ENCODE measurements at places on chromosomes 13 and 19. TPM values are rescaled to one million over a fixed set of nuclear protein-coding genes. Genes with fewer than 3 reads are reported as not detected.
A peak's percentile ranks its signal among the peaks of the same experiment; 100 is the strongest.

DNA sequence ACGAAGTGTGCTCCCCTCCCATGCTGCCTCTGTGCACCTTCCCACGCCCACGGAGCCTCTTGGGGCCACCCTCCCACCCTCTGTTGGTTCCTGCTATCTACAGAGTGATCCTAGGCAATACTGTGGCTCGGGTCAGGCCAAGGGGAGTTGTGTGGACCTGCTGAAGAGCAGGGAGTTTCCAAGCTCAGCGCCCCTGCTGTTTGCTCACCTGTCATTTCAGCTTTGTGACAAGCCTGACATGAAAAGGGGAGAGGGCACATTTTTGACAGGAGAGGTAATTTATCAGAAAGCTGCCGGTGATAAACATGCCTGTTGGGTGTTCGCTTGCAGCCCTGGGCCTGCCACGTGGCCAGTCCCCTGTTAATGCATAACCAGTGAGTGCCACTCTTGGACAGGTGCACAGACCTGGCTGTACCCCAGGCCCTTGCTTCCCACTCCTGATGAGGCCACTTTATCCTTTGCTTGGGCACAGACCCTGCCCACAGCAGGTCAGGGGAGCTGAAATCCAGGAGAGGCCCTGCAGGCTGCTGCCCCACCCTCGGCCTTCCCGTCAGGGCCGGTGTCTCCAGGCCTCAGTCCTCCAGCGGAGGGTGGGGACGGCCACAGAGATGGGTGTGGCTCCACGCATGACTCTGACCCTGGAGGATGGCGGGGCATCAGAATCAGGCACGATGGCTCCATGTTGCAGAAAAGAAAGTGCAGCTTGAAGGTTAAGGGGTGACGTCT is 201.5 kb upstream of the GPR12 start:
- H3K4me3 ChIP-seq: no peak overlapping the region
- no peaks in the 10 kb centered on the region for H3K36me3 ChIP-seq
- no peak overlapping the region for H3K27ac ChIP-seq
- peaks cover 2% of the 10 kb centered on the region for H3K27me3 ChIP-seq
- no peak for DNase-seq
- no peaks in the 10 kb centered on the region for H3K4me1 ChIP-seq

DNA sequence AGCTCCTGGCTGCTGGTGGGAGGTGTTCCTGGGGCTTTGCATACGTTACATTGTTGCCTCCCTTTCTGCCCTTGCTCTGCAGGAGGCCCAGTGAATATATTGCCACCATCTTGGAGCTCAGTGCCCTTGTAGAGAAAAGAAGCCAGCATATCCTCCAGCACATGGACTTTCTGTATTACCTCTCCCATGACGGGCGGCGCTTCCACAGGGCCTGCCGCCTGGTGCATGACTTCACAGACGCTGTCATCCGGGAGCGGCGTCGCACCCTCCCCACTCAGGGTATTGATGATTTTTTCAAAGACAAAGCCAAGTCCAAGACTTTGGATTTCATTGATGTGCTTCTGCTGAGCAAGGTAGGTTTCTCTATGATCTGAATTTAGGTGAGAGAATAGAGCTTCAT is 10.5 kb downstream of the CYP4F12 start:
- DNase-seq: no peak
- H3K27me3 ChIP-seq: no peaks in the 10 kb centered on the region
- H3K4me3 ChIP-seq: no peak overlapping the region
- H3K4me1 ChIP-seq: no peaks in the 10 kb centered on the region
- no peaks in the 10 kb centered on the region for H3K36me3 ChIP-seq

DNA sequence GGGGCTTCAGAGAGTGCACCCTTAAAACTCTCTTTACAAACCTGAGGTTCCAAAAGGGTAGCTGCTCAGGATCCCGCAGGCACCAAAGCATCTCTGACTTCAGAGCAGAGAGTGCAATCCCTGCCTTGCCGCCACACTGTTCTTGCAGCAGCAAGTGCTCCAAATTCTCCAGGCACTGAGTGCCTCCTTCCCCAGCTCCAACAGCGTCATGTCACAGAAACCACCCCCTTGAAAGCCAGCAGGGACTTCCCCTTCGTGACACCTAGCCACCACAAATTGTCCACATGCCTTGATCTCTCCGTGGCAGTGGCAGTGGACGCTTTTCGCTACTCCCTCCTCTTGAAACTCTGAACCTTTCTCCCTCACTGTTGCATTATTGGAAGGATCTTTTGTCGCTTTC is 39.9 kb downstream of the MBNL2 start:
- no peak overlapping the region for H3K27ac ChIP-seq
- DNase-seq: no peak
- no peaks in the 10 kb centered on the region for H3K27me3 ChIP-seq

- no peaks in the 10 kb centered on the region for H3K27me3 ChIP-seq
- H3K27ac ChIP-seq: peak overlapping the region; percentile 87
- peak; percentile 78 for DNase-seq
- H3K4me3 ChIP-seq: peak overlapping the region; percentile 87
- peaks cover 27% of the 10 kb centered on the region for H3K36me3 ChIP-seq
- peaks cover 11% of the 10 kb centered on the region for H3K4me1 ChIP-seq
Observed at GRCh38 chr19:36973021-36973843, 57.1 kb downstream of the ZNF568 start.

DNA sequence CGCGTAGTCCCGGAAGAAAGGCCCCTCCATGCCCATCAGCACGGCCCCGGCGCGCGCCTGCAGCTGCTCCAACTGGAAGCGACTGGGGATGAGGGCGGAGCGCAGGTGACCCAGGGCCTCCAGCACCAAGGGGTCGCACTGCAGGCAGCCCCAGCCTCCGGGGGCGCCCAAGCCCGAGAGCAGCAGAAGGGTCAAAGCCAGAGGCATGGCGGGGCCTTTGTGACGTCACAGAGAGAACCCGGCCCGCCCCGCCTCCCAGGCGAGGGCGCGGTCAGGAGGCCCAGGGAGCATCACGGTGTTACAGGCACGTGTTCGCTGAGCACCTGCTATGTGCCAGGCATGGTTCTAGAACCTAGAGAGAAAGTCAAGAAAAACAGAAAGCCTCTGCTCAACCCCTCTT is at the start of gene IZUMO2:
Gene IZUMO2 (minus strand): TSS at position 294 of the 400 bp plus-strand sequence. CDS start 87 bp downstream, at position 207.
- no peaks in the 10 kb centered on the region for H3K4me1 ChIP-seq
- DNase-seq: no peak
- no peak within 1 kb of the TSS for H3K4me3 ChIP-seq
- peaks cover 1% of the 10 kb centered on the region for H3K36me3 ChIP-seq
- no peak within 1 kb of the TSS for H3K27ac ChIP-seq
- peaks cover 2% of the 10 kb centered on the region for H3K27me3 ChIP-seq

DNA sequence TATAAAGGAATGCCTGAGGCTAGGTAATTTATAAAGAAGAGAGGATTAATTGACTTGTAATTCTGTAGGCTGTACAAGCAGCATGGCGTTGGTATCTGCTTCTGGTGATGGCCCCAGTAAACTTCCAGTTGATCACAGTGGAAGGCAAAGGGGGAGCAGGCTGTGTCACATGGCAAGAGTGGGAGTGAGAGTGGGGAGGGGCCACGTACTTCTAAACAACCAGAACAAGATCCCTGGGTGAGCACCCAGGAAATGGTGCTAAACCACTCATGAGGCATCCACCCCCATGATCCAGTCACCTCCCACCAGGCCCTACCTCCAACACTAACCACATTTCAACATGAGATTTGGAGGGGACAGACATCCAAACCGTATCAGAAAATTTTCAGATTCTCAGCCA is 3.0 kb upstream of the RNF113B start:
- H3K36me3 ChIP-seq: no peaks in the 10 kb centered on the region
- no peak overlapping the region for H3K27ac ChIP-seq
- H3K4me1 ChIP-seq: no peaks in the 10 kb centered on the region
- no peak overlapping the region for H3K4me3 ChIP-seq

DNA sequence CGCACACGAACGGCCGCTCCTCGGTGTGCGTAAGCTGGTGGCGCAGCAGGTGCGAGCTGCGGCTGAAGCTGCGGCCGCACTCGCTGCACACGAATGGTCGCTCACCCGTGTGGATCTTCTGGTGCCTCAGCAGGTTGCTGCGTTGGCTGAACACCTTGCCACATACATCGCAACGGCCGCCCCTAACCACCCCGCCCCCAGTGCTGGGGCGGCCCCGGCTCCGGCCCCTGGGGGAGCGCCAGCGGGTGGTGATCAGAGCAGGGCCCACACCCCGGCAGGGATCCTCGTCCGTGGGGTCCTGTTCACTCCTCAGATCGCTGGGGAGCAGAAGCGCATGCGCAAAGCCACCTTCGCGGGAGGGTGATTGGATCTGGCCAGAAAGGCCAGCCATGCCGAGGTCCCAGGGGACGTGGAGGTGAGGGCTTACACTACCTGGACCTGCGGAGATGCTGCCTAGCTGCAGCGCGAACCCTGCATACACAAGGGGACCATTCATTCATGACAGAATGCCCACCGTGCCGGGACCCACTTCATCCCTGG is 4.7 kb upstream of the UBE2M start:
- peak; percentile 69 for DNase-seq
- peak overlapping the region; percentile 94 for H3K27ac ChIP-seq
- H3K36me3 ChIP-seq: peaks cover 2% of the 10 kb centered on the region
- H3K27me3 ChIP-seq: no peaks in the 10 kb centered on the region

- H3K27ac ChIP-seq: no peak overlapping the region
- no peaks in the 10 kb centered on the region for H3K4me1 ChIP-seq
- no peaks in the 10 kb centered on the region for H3K27me3 ChIP-seq
- no peak overlapping the region for H3K4me3 ChIP-seq
- DNase-seq: no peak
- H3K36me3 ChIP-seq: peaks cover 11% of the 10 kb centered on the region
Observed at GRCh38 chr19:55688422-55689218, 13.6 kb downstream of the EPN1 start.

GRCh38 chr19:7304200-7304599 is 10.0 kb upstream of the INSR start:
- no peak for DNase-seq
- no peaks in the 10 kb centered on the region for H3K36me3 ChIP-seq
- no peaks in the 10 kb centered on the region for H3K4me1 ChIP-seq

DNA sequence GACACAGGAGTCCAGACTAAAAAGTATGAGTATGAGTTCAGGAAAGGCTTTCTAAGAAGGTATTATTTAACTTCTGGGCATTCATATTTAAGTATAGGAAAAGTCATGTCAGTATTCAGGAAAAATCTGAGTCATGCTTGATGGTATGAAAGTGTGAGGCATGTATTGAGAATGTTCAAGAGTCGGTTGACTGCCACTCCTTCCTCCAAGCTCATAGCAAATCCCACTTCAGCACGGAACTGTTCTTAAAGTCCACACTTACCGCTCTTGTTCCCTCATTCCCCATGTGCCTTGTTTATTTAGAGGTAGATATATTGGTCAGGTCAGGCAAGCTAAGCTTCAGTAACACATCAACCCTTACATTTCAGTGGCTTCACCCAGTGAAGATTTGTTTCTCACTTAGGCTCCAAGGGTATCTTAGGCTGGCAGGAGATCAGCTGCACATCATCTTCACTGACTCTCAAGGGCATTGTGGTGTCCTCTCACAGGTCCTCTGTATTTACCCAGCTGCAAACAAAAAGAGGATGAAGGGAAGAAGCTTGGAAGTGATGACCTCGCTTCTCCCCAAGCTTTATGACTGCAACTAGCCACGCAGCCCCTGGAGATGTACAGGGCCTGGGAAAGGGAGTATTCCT is 1189.2 kb downstream of the EFNB2 start:
- H3K4me1 ChIP-seq: no peaks in the 10 kb centered on the region
- H3K27me3 ChIP-seq: no peaks in the 10 kb centered on the region
- H3K27ac ChIP-seq: no peak overlapping the region
- no peak overlapping the region for H3K4me3 ChIP-seq

GRCh38 chr13:69292789-69293425 is 814.7 kb upstream of the ATXN8OS start:
- H3K36me3 ChIP-seq: no peaks in the 10 kb centered on the region
- DNase-seq: no peak
- H3K4me1 ChIP-seq: no peaks in the 10 kb centered on the region
- no peak overlapping the region for H3K4me3 ChIP-seq

DNA sequence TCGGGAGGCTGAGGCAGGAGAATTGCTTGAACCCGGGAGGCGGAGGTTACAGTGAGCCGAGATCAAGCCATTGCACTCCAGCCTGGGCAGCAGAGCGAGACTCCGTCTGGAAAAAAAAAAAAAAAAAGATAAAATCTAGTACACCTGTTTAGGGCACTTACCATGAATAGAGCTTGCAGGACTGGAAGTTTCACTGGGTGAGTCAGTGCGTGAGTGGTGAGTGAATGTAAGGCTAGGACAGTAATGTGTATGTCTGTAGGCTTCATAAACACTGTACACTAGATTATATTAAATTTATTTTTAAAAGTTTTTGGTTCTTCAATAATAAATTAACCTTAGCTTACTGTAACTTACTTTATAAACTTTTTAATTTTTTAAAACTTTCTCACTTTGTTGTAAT is 22.9 kb downstream of the PPP5C start:
- H3K36me3 ChIP-seq: peaks cover 2% of the 10 kb centered on the region
- H3K27ac ChIP-seq: no peak overlapping the region
- peaks cover 32% of the 10 kb centered on the region for H3K4me1 ChIP-seq
- H3K27me3 ChIP-seq: no peaks in the 10 kb centered on the region

DNA sequence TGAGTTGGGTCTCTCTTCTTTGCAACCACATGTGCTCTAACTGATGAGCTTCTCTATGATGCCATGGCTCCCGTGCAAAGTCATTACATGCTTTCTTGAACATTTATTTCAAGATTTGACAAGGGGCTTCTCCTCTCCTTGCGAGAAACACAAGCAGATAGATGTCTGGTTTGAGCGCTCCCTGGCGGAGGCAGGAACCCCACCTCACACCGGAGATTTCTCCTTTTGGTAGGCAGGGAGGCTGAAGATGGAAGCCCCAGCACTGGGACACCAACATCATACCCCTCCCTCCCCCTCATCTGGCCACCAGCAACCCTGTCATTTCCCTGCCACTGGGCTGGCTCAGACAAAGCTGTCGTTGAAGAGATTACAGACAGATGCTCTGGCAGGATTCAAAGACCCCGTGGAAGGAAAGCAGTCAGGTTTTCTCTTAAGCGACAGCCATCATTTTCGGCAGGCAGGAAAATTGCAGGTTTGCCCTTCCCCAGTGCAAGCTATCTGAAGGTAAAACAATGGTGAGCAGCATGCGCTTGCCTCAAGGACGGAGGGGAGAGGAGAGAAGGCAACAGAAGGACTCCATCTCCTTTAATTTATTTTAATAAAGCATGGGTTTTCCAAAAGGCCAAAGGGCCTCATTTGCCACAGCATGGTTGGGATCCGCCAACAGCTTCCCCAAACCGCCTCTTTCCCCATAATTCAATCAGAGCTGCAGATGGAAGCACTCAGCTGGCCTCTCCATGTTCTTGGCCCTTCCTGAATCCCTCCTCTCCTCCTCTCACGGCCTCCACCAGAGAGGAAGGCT is 344.1 kb upstream of the TSHZ3 start:
- H3K36me3 ChIP-seq: no peaks in the 10 kb centered on the region
- H3K4me1 ChIP-seq: no peaks in the 10 kb centered on the region
- H3K27me3 ChIP-seq: no peaks in the 10 kb centered on the region
- H3K27ac ChIP-seq: no peak overlapping the region
- DNase-seq: no peak

- peaks cover 14% of the 10 kb centered on the region for H3K36me3 ChIP-seq
- no peaks in the 10 kb centered on the region for H3K27me3 ChIP-seq
- no peak overlapping the region for H3K27ac ChIP-seq
- H3K4me1 ChIP-seq: no peaks in the 10 kb centered on the region
- no peak overlapping the region for H3K4me3 ChIP-seq
Observed at GRCh38 chr13:51675877-51676276, 91.6 kb downstream of the WDFY2 start.

ZNF235 gene
- total RNA-seq: 6.8 TPM

PRODH2 gene
- total RNA-seq: not detected

ZNF223 gene
- 0.19 TPM for total RNA-seq

ZNF525 gene
- total RNA-seq: 13.6 TPM

DOCK6 gene
- total RNA-seq: 0.70 TPM

Measured in activated CD8-positive, alpha-beta memory T cell treated with anti-CD3 and anti-CD28 coated beads, Interleukin-2, amount 10 ng/mL, durations not matched to agents 7 days and 5 days (primary cell).